CD4-positive, alpha-beta T cell treated with Interleukin-6 for 4 hours (primary cell): ENCODE measurements at places on chromosomes 6 and 20.

- DNase-seq: no peak
These were observed 91.6 kb downstream of the MRPL14 start for GRCh38 chr6:44035621-44036020.

DNA sequence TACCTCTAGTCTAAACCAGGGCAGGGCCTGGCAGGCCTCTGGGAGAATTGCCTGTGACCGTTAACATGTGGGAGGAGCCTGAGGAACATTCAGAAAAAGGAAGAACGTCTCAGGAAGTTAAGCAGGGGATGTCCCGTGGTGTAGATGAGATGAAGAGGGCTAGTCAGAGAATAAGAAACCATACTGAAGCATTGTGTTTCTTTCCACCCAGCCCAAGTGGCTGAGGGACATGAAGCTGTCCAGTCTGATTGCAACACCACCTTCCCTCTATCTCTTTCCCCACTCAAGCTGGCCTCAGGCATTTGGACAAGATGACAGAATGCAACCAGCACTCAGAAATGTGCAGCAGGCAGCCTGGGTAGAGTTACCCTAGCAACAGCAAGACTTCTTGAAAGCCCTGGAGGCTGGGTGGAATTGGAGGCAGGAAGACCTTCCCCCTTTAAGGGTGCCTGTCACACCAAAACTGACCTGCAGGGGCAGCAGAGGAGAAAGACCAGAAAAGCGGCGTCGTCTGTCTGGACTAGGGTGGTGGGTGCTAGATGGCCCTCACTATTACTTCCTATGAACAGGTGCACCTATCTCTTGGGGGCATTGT lies 186.1 kb downstream of the UNC5CL start:
- DNase-seq: no peak

DNA sequence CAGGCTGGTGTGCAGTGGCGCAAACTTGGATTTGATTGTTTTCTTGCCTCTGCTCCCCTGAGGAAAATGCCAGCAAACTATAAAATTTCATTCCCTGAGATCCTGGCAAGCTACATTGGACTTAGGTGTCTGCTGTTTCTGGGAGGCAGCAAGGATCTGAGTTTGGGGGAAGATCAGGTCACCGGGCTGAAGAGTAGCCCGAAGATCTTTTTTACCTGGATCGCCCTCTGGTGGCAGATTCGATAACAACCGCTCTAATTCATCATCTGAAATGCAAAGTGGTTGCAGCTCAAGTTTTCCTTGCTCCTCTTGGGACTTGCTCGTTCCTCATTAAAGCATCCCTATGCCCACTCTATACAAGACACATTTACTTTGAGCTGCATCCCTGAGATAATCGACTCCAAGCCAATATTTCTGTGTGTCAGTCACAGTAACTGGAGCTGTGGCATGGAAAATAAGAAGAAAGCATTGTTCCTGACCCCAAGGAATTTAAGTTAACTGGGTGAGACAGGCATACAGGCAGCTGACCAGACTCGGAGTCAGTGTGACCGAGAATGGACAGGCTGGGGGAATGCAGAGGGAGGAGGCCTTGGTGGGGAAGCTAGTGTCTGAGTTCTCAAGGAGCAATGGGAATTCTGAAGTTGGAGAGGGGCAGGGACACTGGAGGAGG lies 131.8 kb upstream of the PROKR2 start:
- DNase-seq: peak; percentile 47

GRCh38 chr20:47351643-47352331 lies 4.7 kb downstream of the ZMYND8 start:
- DNase-seq: no peak

DNA sequence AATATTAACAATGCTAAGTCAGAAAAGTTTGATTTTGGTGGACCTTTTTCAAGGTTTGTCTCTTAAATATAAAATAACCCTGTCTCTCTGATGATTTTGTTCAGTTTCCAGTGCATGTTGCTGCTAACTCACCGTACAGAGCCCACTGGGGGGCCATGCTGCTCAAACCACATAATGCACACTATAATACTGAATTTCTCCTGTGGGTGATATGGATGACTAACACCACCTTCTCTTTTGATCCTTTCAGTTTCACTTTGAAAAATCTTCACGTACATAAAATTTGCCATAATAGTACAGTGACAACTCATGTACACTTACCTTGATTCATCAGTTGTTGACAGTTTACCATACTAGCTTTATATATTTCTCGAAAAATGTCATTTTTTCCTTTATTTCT lies 506.6 kb upstream of the MAN1A1 start:
- no peak for DNase-seq

DNA sequence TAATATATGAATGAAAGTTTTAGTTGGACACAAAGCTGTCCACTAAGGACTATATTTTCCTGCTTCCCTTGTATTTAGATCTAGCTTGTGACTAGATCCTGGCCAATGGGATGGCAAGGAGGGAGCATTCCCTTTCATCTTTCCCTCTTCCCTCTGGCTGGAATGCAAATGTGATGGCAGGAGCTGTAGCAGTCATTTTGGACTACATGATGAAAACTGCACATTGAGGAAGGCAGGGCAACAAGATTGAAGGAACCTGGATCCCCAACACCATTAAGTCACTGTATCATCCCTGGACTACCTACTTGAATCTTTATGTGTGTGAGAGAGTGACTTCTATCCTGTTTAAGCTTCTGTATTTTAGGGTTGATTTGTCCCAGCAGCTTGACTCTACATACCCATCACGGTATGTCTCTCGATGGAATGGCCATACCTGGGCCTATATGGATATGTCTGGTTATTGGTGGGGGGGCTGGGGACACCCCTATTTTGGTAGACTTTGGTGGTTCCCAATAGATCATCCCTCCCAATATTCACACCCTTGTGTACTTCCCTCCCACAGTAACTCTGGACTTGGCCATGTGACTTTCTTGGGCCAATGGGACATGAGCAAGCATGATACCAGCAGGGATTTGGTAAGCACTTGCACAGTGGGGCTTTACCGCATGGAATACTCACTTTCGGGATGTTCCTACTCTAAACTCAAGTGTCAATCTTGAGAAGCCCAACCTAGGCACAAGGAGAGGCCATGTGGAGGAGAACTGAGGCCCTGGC lies 128.5 kb downstream of the VEGFA start:
- DNase-seq: no peak
